ENCODE measurements at places on chromosomes 7 and 10.

- no peak for DNase-seq
Observed at GRCh38 chr7:63953181-63953580, 45.5 kb upstream of the ZNF722 start.

DNA sequence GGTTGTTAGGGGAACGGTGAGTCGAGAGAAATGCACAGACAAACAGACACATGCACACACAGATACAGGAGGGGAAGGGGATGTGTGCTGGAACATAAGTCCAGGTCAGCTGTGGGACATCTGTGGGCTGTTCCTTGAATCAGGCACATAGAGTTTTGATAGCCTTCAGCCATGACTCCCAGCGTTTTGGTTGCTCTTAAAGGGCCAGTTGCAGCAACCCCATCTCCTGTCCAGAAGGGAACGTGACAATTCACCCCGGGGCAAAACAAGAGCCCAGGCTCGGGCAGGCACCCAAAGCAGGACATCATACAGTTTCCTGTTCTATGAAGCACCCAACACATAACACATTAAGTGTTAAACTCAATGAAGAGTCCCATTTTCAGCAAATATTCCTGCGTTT lies 9.6 kb downstream of the INSYN2A start:
- DNase-seq = no peak

DNA sequence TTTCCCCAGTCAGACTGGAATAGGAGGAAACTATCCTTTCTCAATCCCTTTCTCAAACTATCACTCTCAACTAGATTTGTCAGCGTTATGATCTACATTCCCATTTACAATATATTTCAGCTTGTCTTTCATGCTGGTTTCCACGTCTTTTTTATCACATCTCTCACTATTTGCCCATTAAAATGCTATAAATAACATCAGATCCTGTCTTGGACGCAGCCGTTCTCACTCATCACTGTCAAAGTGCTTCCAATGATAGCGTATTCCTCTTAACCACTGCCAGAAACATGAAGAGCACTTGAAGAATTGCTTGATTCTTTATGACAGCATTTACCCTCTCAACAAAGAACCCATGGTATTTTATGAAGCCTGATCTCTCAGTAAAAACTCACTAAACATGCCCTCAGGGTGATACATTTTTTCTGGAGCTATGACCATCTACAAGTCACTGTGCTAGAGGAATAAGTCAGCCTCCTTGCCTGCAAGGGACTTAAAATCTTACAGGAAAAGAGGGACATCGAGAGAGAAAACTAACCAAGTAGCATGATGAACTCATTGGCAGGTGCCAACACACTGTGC lies 205.6 kb upstream of the PFKP start:
- DNase-seq = no peak

- DNase-seq = no peak
Observed at GRCh38 chr10:75705426-75705825, 274.0 kb downstream of the LRMDA start.

DNA sequence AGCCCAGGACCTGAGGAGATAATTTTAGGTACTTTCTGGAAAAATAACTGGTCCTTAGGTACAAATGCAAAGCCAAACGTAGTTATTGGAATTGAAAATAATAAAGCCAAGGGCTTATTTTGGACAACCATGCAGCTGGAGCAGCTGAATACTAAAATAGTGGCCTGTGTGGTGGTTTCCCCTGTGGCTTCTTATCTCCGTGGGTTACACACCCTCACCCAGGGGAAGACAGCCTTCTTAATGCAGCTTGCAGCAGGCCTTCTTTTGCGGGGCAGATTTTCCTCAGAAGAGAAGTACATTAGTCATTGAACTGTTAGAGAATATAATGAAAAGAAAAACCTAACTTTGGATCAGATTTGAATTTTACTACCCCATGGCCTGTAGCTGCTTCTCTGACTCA lies 133.5 kb downstream of the ST7 start:
- DNase-seq = no peak

GRCh38 chr7:48094861-48095293 lies 5.8 kb downstream of the UPP1 start:
- DNase-seq = no peak

All from effector memory CD4-positive, alpha-beta T cell (primary cell).